Tibial nerve (tissue), 4 donors: ENCODE measurements at places on chromosomes 1 and 21.

DNA sequence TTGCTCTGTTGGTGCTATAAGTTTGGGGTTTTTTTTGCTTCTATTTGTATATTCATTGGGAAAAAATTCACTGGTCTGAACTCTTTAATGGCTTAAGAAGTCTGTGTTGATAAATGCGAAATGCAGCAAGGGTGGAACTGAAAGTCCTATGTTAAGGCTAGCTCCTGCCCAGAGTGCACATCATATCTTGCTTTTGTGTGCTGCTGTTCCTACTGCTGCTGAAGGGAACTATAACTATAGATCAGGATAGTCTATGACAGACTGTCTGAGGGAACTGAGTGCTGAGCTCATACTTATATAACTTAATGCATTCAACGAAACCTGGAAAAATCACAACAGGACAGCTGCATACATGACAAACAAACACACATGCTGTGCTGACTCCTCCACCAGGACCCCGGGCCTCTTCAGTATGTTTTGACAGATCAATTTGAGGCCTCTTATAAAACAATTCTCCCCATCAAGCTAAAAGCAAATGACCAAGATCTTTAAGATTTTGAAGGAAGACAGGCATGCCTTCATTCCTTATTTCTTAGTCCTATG lies 1031.5 kb upstream of the ADGRL2 start:
- no peak overlapping the region for H3K27ac ChIP-seq
- no peaks in the 10 kb centered on the region for H3K4me1 ChIP-seq
- no peaks in the 10 kb centered on the region for H3K36me3 ChIP-seq
- H3K27me3 ChIP-seq: no peaks in the 10 kb centered on the region
- no peak for DNase-seq
- no peak overlapping the region for H3K4me3 ChIP-seq

- H3K27ac ChIP-seq: no peak overlapping the region
- H3K27me3 ChIP-seq: no peaks in the 10 kb centered on the region
- H3K4me1 ChIP-seq: no peaks in the 10 kb centered on the region
These were observed 91.7 kb downstream of the ATG4C start for GRCh38 chr1:62875676-62876075.

GRCh38 chr1:12245116-12245515 lies 15.3 kb downstream of the VPS13D start:
- H3K4me3 ChIP-seq: no peak overlapping the region
- peaks cover 89% of the 10 kb centered on the region for H3K36me3 ChIP-seq
- no peaks in the 10 kb centered on the region for H3K4me1 ChIP-seq
- no peak for DNase-seq
- no peak overlapping the region for H3K27ac ChIP-seq

GRCh38 chr21:39132248-39132647 lies 51.0 kb downstream of the PSMG1 start:
- H3K4me1 ChIP-seq: no peaks in the 10 kb centered on the region
- H3K4me3 ChIP-seq: no peak overlapping the region
- H3K27me3 ChIP-seq: no peaks in the 10 kb centered on the region
- H3K36me3 ChIP-seq: no peaks in the 10 kb centered on the region

DNA sequence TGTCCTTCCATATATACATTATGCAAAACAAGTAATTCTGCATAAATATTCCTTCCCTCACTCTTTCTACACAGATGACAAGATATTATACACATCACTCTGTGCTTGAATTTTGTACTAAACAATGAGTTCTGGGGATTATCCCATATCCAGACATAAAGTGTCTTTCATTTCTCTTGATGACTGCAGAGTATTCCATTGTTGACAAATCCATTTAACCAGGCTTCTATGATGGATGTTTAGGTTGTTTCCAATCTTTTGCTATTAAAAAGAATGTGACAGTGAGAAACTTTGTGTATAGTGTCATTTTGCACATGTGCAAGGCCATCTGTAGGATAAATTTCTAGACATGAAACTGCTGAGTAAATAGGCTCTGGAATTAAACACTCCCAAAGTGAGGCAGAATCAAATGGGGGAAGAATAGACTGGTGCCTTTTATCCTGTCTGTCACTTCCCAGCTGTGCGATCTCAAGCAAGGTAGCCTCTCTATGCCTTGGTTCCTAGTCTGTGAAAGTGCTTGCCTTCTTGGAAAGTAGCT lies 29.9 kb upstream of the ATP2B4 start:
- no peaks in the 10 kb centered on the region for H3K36me3 ChIP-seq
- H3K27ac ChIP-seq: no peak overlapping the region
- H3K4me1 ChIP-seq: peaks cover 25% of the 10 kb centered on the region
- H3K27me3 ChIP-seq: no peaks in the 10 kb centered on the region
